ENCODE measurements at places on chromosomes 4 and X.

- no peak for DNase-seq
These were observed 108.8 kb upstream of the MYOZ2 start for GRCh38 chr4:119026662-119027444.

DNA sequence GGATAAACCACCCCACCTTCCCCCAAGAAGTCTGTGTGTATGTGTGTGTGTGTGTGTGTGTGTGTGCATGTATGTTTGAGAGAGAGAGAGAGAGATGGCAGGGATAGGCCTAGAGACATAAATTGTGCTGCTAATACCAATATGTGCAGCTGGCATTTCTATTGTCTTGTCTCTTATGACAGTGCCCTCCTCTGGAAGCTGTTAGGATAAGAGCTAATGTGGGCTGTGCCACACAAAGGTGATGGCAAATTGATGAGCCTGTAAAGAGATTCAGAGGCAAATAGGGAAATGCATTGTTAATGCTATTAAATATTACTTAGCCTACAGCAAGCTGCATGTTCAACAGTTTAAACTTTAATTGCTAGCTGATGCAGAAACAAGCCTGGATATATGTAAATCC lies 332.0 kb downstream of the NKX6-1 start:
- DNase-seq: no peak

DNA sequence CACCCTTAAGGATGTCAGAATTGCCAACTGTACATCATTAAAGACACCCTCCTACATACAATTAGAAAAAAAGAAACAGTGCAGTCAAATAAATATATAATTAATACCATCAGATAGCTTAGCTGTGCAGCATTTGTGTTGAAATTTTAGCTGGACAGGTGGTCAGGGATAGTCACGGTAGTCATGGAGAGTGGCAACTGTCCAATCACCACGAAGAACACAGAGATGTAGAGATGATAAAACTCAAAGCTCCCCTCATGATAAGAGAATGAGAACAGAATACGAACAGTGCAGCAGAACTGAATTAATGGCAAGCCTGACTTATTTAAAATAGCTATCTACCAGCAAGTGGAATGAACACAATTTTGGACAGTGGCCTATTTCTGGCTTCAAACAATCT lies 27.2 kb downstream of the SLC39A8 start:
- DNase-seq: no peak

DNA sequence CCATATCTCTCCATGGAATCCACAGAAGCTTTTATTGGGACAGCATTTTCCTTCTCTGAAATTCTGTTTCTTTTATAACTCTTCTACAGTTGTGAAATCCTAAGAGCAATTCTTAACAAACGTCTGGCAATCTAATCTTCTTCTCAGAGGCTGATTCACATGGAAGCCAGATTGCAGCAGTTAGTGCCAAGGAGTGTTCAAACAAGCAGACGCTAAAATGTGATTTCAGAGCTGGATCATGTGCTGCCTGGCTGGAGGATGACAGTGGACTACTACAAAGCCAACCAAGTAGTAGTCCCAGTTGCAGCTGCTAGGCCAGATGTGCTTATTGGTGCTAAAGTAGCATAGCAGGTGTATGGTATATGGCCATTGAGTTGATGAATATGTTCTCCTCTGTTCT lies 27.7 kb upstream of the GLRB start:
- no peak for DNase-seq

Measured in stimulated activated CD8-positive, alpha-beta memory T cell treated with anti-CD3 and anti-CD28 coated beads, Interleukin-15, amount 100 ng/mL, for 4 hours (primary cell).